ENCODE measurements at places on chromosomes 12 and 14.

DNA sequence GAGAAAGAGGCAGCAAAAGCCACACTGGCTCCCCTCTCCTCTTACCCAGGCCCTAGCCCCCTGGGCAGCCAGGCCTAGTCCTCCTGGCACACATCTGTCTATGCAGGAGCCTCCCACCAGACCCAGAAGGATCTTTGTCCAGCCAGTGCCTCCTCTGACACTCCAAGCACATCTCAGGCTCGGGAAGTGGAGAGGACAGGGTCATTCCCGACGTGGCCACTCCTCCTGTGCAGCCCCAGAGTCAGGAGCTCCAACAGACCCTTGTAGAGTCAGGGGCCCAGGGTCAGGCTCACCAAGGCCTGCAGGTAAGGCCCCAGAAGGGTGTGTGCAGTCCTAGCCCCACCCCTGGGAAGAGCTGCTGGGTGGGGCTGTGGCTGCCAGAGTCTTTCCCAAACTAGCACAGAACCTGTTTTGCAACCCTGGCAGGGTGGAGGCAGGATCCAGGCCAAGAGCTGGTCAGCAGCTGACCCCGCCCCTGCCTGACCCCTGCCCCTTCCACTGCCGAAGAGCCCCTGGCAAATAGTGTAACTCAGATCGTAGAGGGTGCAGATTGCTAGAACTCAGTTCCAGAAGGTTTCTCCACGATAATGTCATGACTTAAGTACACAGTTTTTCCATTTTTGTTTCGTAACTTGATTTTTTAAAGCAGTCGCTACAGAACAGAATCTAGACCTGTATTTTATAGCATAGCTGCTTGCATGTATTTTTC, 26.6 kb upstream of the PNMA1 start:
- DNase-seq: no peak

- DNase-seq: no peak
These were observed 110.9 kb downstream of the NOVA1 start for GRCh38 chr14:26486922-26487321.

DNA sequence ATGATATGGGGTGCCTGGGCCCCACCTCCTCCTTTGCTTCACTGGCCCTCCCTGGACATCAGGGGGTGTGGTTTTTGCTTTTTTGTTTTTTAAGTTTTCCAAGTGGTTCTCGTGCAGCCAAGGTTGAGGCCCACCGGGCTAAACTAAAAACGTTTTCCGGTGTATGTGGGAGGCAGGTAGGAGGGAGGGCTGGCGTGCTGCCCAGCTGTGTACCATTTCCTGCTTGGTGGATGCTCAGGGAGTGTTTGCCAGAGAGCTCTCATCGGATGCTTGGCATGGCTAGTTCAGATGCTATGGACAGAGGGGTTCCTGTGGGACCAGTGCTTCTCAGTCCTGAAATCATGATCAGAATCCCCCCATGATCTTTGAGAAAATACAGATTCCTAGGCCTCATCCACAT, 246.4 kb downstream of the CACNA1C start:
- DNase-seq: peak; percentile 10

DNA sequence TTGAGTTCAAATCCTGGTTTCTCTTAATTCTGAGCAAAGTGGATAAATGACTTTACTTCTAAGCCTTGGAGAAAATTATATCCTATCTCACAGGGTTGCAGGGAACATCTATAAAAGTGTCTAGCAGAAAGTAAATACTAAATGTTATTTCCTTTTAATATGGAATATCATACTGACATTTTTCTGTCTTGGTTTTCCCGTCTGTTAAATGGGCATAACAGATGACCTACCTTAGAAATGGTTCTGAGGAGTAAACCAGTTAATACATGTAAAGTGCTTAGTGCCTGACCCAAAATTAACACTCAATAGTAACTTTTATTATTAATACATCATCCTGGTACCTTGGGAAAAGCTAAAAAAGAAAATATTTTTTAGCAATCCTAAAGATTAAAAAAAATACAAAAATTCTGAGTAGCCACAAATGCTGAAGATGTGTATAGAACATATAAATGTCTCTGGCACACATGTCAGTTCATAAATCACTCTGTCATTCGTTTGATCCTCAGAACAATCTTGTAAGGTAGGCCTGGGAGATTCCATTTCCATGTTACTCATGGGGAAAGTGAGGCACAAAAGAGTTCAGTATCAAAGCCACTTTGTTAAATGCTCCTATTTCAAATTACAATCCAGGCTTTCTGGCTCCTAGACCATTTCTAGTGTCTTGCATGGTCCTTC, 1.3 kb downstream of the VIPAS39 start:
- DNase-seq: no peak

- peak; percentile 73 for DNase-seq
These were observed 5.3 kb downstream of the ASB2 start for GRCh38 chr14:93970965-93971634.

- DNase-seq: no peak
These were observed 2.3 kb downstream of the OR4M1 start for GRCh38 chr14:19775587-19775986.

DNA sequence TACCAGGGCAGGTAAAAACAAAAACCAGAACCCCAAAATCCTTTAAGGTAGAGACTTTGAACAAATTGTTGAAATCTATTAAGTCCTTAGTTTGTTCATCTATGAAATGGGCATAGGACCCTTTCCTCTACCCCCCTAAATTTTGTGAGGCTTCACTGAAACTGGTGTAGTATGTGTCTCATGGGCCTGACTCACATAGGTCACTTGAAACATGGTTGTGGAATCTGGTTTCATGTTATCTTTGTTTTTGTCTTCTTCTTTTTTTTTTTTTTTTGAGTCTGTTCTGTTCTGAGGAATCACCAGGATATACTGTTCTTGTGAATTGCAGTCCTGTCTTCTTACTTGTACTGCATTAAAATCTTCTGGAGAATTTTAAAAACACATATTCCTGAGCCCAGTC, 202.2 kb downstream of the KTN1 start:
- no peak for DNase-seq

Measured in stimulated activated naive CD8-positive, alpha-beta T cell treated with anti-CD3 and anti-CD28 coated beads, Interleukin-15, Interleukin-2, amounts not matched to agents 100 U/mL and 50 U/mL, for 24 hours (primary cell).